ENCODE measurements at places on chromosomes 13 and 19.

DNA sequence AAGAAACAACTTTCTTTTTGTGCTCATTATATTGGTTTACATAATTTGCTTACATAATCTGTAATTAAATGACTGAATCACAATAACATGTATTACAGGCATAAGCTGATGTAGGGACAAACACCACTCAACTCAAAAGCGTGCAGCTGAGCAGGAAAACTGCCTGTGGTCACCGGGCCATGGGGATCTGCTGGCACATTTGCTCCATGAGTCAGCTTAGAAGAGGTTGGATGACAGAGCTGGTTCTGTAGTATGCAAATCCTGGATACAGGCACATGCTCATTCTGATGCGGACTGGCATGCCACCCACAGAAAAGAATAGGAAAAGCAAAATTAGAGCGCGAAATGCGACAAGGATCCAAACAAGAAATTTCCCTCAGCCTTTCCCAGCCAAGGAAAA is 128.6 kb downstream of the USP12 start:
- DNase-seq = peak; percentile 82

DNA sequence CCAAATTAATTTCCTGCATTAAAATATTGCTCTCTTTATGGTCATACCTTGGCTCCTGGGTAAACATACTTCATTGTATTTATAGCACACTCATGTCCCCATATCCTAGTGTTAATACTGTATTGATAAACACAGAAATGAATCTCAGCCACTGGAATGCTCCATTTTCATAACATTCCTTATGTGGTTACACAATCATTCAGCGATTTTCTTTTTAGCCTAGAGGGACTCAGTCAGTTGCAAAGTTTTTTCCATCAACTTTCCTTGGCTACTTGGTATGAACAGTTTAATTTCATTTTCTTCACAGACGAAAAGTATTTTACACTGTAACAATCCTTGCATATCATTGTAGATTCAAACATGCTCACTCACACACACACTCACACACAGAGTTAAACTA is 471.5 kb downstream of the FGF14 start:
- no peak for DNase-seq

- DNase-seq = no peak
Measured at GRCh38 chr13:50711131-50711815, 132.2 kb downstream of the DLEU7 start.

DNA sequence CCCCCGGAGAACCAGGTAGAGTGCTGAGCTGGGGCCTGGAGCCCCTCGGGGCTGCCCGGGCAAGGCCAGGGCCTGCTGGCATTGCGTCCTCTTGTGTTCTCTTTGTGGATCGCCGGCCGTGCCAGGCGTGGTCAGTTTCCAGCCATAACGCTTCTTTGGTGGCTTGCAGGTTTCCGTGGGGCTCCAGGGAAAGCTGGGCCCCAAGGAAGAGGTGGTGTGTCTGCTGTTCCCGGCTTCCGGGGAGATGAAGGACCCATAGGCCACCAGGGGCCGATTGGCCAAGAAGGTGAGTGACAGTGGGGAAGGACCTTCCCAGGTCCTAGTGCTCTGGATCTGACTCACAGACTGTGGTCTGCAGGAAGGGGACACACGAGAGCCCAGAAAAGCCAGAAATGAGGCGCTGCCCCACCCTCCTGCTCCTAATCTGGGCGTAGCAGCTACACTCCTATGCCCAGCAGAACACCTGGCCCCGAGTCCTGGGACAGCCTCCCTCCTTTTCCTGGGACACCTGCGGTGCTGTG is 57.5 kb downstream of the RAB20 start:
- DNase-seq = no peak

DNA sequence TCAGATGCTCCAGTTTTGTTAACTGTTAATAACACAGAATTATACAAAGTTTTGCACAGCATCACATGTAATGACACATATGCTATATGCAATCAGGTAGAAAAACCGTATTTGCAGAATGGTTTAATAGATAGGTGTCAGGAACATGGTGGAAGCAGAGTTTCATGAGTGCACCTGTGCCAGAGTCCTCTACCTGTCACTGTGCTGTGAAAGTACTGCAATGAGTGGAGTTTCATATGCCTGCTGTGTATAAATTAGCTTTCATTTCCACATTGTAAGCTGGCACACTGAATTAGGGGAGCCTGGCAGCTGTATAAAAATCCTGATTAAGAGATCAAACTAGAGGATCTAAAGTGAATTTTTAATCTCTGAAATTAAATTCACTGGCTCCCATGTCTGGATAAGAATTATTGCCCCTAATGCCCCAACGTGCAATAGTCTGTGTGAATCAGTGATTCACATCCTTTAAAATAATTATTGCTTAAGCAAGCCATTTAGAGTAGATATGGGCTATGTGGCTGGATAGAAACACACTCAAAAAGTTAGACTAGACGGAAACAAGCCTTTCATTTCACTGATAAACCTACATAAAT is 8.5 kb upstream of the EEF1AKMT1 start:
- no peak for DNase-seq

DNA sequence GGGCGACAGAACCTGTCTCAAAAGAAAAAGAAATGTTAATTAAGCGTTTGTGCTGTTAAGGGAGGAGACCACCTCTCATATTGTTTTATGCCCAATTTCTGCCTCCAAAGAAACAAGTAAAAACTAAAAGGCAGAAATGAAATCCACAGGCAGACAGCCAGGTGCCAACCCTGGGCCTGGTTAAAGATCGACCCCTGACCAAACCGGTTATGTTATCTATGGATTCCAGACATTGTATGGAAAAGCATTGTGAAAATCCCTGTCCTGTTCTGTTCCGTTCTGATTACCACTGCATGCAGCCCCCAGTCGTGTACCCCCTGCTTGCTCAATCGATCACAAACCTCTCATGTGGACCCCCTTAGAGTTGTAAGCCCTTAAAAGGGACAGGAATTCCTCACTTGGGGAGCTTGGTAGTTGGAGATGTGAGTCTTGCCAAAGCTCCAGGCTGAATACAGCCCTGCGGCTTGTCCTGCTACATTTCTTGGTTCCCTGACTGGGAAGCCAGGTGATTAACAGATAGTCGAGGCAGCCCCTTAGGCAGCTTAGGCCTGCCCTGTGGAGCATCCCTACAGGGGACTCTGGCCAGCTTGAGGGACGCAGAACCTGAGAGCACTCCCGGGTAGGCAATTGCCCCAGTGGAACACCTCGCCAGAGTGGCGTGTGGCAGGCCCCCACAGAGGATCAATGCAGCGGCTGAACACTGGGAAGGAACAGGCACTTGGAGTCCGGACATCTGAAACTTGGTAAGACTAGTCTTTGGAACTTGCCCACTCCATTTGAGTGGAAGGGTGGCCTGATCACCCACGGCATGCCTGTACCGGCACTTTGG is 748 bp upstream of the ZNF552 start:
- no peak for DNase-seq

- peak; percentile 92 for DNase-seq
Measured at GRCh38 chr19:44752816-44753625, 4.5 kb downstream of the BCL3 start.

DNA sequence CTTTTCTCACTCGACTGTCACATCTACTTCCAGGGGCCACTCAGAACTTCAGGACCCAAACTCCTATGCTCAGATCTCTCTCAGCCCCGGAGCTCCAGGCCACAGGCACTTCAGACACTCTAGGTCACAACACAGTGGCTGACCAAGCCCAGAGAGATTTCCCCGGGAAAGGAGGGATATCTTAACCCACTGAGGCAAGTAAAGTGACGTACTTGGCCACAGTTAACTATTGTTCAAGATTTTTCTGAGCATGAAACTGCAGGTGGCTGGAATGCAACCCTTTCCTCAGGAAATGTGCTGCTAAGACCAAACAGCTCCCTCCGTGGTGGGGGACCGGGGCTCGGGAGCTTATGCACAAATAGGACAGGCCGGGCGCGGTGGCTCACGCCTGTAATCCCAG is 23.9 kb downstream of the OPA3 start:
- no peak for DNase-seq

- no peak for DNase-seq
Measured at GRCh38 chr19:30391554-30392551, 19.7 kb downstream of the ZNF536 start.

GRCh38 chr19:11090997-11091702 is 1.9 kb downstream of the LDLR start:
- DNase-seq = no peak

DNA sequence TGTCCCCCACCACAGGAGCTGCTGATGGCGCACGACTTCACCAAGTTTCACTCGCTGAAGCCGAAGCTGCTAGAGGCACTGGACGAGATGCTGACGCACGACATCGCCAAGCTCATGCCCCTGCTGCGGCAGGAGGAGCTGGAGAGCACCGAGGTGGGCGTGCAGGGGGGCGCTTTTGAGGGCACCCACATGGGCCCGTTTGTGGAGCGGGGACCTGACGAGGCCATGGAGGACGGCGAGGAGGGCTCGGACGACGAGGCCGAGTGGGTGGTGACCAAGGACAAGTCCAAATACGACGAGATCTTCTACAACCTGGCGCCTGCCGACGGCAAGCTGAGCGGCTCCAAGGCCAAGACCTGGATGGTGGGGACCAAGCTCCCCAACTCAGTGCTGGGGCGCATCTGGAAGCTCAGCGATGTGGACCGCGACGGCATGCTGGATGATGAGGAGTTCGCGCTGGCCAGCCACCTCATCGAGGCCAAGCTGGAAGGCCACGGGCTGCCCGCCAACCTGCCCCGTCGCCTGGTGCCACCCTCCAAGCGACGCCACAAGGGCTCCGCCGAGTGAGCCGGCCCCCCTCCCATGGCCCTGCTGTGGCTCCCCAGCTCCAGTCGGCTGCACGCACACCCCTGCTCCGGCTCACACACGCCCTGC is 4.4 kb upstream of the NOP53 start:
- DNase-seq = no peak

GRCh38 chr13:42484386-42484785 is 89.6 kb upstream of the TNFSF11 start:
- DNase-seq = no peak

DNA sequence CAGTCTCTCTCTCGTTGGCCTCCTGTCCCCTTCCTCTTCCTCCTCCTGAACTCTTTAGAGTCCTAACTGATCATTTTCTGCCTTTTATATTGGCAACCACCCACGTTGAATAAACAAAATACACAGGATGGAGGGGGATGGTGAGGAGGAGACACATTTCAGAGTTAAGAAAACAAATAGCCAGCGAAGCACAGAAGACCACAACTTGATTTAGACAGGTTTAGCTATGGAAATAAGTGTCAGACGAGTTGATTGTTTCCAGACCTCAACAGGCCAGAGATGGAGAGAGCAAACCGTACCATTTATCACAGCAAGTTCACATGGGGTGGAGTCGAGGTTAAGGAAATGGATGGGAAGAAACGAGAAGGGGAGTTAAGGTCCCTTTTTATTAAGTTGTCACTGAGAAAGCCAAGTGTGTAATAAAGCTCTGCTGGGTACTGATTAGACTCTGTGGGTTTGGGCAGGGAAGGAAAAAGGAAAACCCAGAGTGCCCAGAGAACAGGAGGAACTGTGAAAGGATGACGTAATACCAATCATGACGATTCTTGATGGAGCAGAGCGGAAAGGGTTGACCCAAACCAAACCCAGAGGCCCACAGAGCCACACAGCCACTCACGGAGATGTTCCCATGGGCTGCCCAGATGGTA is 11.1 kb upstream of the SERP2 start:
- no peak for DNase-seq

- no peak for DNase-seq
Measured at GRCh38 chr19:1847684-1848398, 442 bp downstream of the REXO1 start.

DNA sequence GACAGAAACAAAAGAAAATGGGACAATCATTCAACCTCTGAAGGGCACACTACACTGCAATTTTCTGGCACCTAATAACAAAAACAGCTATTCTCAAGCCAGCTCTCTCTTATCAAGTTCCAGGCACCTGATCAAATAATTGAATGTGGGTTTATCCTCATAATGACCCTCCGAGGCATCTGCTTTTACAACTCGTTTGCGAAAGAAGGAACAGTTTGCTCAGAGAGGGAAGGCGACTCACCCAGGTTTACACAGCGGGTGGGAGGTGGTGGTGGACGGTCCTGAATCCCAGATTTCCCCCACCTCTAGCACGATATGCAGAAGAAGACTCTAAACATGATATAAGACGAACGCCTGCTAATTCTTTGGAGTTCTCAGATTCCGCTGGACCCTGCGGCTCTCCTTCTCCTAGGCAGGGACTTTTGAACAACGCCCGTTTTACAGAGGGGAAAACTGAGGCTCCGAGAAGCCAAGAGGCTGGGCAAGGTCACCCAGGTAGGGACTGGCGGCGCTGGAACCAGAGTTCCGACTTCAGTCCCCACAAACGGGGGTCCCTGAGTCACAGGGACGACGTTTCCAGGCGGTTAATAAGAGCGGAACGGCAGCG is 641 bp downstream of the SGTA start:
- DNase-seq = no peak

GRCh38 chr13:111915104-111915551 is 151.8 kb upstream of the SOX1 start:
- DNase-seq = no peak

GRCh38 chr13:58302349-58302748 is 670.8 kb downstream of the PCDH17 start:
- DNase-seq = no peak

DNA sequence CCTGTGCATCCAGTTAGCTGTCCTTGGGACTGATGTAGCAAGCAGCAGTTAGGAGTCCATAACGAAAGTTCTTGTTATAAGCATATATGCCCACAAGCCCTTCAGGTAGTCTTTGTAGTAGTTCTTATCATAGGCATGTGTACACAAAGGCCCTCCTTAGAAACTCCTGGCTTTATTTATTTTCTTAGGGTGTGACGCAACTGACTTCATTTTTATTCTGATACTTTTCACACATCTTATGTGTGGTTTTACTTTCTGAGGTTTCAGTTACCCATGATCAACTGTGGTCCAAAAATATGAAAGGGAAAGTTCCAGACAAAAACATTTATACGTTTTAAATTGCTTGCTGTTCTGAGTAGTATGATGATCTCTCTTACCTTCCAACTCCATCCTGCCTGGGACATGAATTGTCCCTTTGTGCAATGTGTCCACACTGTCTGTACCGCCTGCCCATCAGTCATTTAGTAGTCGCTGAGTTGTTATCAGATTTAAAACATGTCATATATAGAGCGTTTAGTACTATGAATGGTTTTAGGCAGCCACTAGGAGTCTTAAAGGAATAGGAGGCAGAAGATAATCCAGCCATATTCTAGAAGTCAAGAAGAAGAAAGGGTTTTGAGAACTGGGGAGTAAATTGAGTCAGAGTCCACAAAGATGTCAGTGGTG is 19.4 kb downstream of the GPC5 start:
- DNase-seq = no peak

- DNase-seq = no peak
Measured at GRCh38 chr13:80341756-80342370, 937 bp upstream of the SPRY2 start.

- no peak for DNase-seq
Measured at GRCh38 chr19:19677579-19677978, 8.9 kb downstream of the ZNF101 start.

- DNase-seq = no peak
Measured at GRCh38 chr13:106105153-106105552, 430.3 kb downstream of the EFNB2 start.

Measured in HTR-8/SVneo (cell line).